Activated naive CD8-positive, alpha-beta T cell treated with anti-CD3 and anti-CD28 coated beads for 36 hours (primary cell): ENCODE measurements at places on chromosomes 16 and 17.

DNA sequence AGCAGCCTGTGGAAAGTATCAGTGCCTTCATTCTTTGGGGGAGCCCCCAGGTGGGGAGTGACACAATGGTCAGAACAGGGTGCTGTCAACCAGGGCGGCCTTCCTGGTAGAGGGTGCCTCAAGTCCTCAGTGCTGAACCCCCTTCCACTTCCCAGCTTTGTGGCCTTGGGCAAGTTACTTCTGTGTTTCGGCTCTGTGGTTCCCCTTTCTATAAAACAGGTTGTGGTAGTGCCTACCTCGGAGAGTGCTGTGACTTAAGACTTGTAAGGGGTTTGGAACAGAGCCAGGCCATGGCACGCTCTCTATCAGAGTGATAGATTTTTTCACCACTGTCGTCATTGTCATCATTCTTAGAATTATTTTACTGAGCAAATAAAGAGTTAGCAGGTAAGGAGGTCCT is 141.1 kb downstream of the CCDC182 start:
- peak; percentile 71 for DNase-seq

DNA sequence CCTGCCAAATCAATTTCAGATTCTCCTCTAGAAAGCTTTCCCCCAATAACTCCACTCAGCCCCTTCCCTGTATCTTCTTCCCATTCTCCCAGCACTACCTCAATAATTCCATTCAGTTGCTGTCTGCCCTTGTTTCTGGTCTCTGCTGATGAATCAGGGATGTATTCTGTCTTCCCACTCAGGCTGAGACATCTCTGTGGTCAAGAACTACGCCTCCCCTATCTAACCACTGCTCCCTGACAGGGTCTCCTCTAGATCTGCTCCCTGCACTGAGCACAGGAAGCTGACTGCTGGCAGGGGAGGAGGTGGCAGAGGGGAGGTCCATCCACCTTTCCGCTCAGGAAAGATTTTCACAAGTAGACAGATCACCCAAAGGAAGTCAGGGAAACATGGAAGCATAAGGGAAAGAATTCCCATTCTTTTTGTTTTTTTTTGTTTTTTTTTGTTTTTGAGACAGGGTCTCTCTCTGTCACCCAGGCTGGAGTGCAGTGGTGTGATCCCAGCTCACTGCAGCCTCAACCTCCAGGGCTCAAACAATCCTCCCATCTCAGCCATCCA is 16.9 kb upstream of the SP2 start:
- no peak for DNase-seq

DNA sequence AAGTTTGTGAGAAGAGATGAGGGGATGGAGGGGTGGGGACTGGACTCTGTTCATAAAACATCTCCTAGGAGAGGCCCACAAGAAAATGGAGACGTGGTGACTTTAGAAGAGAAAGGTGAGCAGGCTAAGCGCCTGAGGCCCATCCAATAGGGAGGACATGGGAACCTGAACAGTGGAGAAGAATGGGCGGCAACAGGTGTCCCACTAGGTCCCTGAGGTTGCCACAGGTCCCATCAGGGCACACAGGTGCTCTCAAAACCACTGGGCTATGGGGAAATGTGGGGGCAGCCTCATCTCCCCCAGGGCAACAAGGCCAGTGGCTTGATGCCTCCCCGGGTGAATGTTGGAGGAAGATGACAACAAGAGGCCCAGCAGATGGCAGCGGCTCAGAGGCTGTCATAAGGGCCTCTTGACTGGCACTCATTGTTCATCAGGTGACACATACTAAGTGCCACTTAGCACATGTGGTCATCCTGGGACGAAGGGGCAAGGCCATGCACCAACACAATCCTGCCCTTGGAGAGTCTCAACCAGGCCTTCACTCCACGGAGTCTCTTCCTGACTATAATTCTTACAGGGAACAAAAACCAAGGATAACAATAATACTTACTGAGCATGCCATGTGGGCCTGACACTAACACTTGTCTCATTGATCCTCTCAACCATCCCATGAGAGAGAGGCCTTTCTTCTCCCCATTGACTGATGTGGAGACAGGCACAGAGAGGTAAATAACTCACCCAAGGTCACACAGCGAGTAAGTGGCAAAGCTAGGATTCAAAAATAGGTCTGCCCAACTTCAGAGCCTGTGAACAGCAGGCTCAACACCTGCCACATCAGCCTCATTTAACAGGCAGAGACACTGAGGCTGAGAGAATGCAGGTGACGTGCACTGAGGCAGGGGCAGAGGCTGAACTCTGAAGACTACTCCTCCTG is 38.0 kb downstream of the CUEDC1 start:
- no peak for DNase-seq

GRCh38 chr17:63270610-63271009 is 175.5 kb downstream of the CYB561 start:
- DNase-seq: no peak

DNA sequence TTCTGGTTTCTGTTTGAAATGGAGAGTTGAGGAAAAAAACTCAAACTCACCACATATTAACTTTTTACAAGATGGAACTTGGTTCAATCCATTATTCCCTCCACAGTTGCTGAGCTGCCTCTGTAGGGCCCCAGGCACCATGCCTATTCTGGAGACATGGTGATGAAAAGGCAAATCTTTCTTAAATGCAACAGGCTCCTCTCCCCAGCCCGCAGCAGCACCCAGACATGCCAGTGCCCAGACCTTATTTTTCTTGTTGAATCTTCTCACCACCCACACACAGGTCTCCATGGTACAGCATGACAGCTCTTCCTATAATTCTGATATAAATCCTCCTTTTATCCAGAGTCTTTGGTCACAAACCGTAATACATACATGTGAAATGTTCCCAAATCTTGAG is 7.6 kb downstream of the CYTH1 start:
- DNase-seq: peak; percentile 38

DNA sequence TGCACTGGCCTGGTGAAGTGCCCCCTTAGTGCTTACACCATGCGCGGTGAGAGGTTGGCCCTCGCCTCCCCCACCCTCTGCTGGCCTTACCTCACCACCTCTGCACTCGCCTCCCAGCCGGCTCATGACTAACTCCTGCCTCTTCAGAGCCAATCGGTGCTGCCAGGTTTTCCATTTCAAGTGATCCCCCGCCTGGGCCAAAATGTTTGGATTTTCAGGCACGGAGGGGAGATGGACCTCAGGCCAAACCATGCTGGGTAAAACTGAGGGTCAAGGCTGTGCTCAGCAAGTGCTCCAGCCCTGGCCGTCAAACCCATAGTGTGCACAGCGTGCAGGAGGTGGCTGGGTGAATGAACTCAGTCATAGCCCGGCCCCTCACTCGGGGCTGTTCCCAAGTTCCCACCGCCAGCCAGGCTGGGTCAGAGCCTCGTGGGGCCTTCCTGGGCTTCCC is 175.4 kb downstream of the SEC14L1 start:
- DNase-seq: no peak

- peak; percentile 80 for DNase-seq
These were observed 120.2 kb downstream of the METRNL start for GRCh38 chr17:83199500-83200201.
